ENCODE measurements at places on chromosomes 13 and 19.
A peak's percentile ranks its signal among the peaks of the same experiment; 100 is the strongest.

GRCh38 chr13:21796775-21797514 is 126.1 kb downstream of the FGF9 start:
- DNase-seq = no peak

DNA sequence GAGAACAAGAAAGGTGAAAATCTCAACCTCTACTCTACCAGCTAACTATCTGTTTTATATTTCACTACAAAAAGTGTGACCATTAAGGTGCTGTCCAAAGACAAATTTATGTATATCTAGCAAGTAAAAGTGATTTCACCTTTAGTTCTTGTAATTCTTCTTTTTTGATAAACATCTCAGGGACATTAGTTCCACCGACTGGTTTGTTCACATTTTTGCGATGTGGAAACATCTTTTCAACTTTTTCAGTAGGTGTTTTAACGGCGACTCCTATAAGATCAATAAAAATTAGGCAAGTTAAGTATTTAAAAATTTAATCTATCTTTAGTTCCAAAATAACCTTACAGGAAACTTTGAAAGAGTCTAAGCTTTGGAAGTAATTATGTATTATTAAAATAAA is 33.3 kb downstream of the CLDN10 start:
- no peak for DNase-seq

DNA sequence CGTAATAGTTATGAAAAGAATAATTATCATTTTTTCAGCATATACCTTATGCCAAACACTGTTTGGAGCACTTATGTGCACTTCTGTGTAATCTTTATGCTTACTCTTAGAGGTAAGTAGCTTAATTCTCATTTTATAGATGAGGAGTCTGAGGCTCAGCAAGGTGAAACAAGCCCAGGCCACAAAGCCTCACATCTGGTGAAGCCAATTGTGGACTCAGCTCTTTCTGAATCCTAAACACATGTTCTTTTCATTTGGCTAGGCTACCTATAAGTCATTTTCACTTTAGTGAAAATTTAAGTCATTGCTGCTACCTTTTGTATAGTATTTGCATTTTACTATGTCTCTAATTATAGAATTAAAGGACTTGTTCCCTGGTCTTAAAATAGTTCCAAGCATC is 84.0 kb downstream of the CYSLTR2 start:
- no peak for DNase-seq

GRCh38 chr13:109024611-109025010 is 395.2 kb downstream of the MYO16 start:
- DNase-seq = peak; percentile 1

- DNase-seq = peak; percentile 90
Measured at GRCh38 chr19:46958532-46958931, 61.1 kb upstream of the NPAS1 start.

DNA sequence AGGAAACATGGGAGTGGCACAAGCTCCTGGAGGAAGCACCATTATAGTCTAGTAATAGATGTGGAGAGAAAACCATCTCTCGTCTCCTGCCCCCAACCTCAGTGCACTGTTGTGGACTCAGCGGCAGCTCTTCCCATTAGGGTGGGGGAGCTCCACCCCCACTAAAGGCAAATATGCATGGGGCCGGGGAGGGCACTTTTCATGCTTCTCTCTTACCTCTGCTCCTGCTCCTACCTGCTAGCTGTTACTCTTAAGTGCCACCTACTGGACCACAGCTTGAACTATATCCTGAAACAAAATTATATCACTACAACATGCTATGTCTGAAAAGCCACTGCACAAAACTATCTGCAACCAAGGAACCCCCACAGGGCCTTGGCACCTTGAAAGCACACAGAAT is 112.6 kb upstream of the DACH1 start:
- no peak for DNase-seq

GRCh38 chr19:34269489-34269888 is 15.1 kb downstream of the GARRE1 start:
- no peak for DNase-seq

- DNase-seq = no peak
Measured at GRCh38 chr19:53521373-53522202, 16.4 kb upstream of the ZNF331 start.

DNA sequence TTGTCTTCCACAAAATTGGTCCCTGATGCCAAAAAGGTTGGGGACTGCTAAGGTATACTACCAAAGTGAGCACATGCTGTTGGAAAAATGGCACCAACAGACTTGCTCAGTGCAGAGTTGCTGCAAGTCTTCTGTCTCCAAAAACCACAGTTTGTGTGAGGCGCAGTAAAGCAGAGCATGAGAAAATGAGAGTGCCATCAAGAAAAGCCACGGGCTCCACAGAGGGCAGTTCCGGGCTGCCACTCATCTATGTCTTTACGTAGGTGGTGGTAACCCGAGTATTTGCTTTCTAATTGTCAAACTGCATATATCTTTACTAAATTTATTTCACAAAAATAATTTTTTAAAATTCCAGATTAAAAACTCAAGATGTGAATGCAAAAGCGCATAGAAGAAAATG is 123.8 kb downstream of the RNF17 start:
- DNase-seq = no peak

- peak; percentile 99 for DNase-seq
Measured at GRCh38 chr19:54209811-54210494, 9.3 kb downstream of the RPS9 start.
